NCI-H146 (cell line): ENCODE measurements at places on chromosomes 13 and 19.

GRCh38 chr19:38729653-38730469 is 14.4 kb downstream of the CAPN12 start:
- peak; percentile 48 for DNase-seq

GRCh38 chr19:8610041-8610935 is at the start of gene ADAMTS10:
Gene ADAMTS10, minus strand, starts transcription at chr19:8610715. Its CDS starts 5,005 bp downstream, at chr19:8605710.
- DNase-seq, result no peak

GRCh38 chr13:41821238-41821594 is 139.7 kb downstream of the VWA8 start:
- no peak for DNase-seq

GRCh38 chr19:20371911-20372310 is 193.7 kb downstream of the ZNF737 start:
- no peak for DNase-seq

DNA sequence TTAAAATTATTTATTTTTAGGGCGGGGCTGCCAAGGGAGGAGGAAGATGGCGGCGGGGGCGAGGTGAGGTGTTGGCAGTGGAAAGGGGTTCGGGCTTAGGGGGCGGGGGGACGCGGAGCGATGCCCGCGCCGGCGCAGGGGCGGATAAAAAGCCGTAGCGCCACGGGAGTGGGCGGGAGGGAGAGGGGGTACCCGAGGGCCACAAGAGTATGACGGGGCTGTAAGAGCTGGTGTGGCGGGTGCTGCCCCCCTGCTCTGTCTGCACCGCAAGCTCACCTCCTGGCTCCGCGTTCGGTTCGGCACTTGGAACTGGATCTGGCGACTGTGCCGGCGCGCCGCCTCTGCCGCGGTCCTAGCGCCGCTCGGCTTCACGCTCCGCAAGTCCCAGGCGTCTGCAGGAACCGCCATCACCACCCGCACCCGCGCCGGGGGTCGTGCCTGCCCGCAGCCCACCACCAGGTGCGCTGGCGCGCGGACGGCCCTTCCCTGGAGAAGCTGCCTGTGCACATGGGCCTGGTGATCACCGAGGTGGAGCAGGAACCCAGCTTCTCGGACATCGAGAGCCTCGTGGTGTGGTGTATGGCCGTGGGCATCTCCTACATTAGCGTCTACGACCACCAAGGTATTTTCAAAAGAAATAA is 265.2 kb upstream of the SGCG start:
- DNase-seq, result no peak
